ENCODE measurements at places on chromosomes 5 and 9. TPM values are rescaled to one million over a fixed set of nuclear protein-coding genes. Genes with fewer than 3 reads are reported as not detected.

The CNOT6 gene
- 14.5 TPM for total RNA-seq

The TRPM6 gene
- total RNA-seq: 0.12 TPM

The ADCY2 gene
- 0.14 TPM for total RNA-seq

The TCF7 gene
- 1.2 TPM for total RNA-seq

The CDC25C gene
- total RNA-seq: not detected

The SNCB gene
- not detected for total RNA-seq

GRCh38 chr9:135045928-135046738 is 41.3 kb upstream of the OLFM1 start:
- no peak overlapping the region for H3K27ac ChIP-seq
- no peaks in the 10 kb centered on the region for H3K36me3 ChIP-seq
- H3K27me3 ChIP-seq: no peaks in the 10 kb centered on the region
- no peak overlapping the region for H3K4me3 ChIP-seq
- no peaks in the 10 kb centered on the region for H3K4me1 ChIP-seq

DNA sequence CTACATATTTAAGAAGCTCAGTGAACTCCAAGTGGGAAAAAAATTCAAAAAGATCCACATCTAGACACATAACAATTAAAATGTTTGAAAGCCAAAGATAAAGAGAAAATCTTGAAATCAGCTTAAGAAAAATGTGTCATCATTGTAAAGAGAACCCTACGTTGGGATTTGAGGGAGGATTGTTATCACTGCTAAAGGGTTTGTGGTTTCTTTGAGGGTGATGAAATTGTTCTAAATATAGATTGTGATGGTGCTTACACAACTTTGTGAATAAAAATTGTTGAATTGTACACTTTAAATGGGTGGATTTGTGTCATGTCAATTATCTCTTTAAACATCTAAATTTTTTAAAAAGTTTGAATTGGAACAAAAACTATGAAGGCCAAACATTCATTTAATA is 92.2 kb upstream of the ADAMTS19 start:
- H3K27ac ChIP-seq: no peak overlapping the region
- no peak for DNase-seq
- H3K27me3 ChIP-seq: no peaks in the 10 kb centered on the region
- H3K4me1 ChIP-seq: no peaks in the 10 kb centered on the region
- H3K4me3 ChIP-seq: no peak overlapping the region

DNA sequence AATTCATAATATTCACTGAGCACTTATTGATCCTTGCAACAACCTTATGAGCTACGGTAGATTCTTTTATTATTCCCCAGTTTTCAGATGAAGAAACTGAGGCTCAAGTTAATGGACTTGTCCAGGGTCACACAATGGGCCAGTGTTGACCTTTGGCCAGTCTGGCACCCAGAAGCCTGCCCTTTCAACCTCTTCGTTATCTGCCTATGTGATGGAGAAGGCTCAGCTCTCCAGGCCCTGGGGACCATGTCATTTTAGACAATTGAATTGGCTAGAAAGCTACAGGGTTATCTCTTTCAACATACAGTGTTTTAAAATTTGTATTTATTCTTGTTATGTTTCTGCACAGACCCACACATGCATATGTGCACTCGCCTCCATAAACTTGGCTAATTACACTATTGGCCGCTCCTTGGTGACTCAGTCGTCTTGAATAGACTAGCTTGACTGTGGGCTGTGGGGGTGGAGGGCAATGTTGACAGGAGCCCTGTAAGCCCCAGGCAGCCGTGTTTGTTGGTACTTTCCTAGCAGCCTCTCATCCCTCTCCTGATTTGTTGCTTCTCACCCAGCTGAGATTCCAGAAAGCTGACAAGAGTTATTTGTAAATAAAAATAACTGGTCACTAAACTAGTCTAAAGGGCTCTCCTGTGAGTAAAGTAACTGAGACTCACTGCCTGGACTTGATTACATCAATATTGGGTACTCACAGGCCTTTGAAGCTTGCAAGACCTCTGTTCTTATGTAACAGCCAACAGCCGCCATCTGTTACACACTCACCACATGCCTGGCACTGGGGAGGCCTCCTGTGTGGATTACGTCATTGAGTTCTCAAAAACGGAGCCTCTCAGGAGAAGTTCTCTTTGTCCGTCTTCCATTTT is 8.5 kb upstream of the ANGPTL2 start:
- peak; percentile 67 for DNase-seq
- H3K4me3 ChIP-seq: no peak overlapping the region
- peaks cover 25% of the 10 kb centered on the region for H3K4me1 ChIP-seq
- H3K27me3 ChIP-seq: no peaks in the 10 kb centered on the region
- H3K36me3 ChIP-seq: no peaks in the 10 kb centered on the region

- no peaks in the 10 kb centered on the region for H3K27me3 ChIP-seq
- no peaks in the 10 kb centered on the region for H3K36me3 ChIP-seq
- H3K4me3 ChIP-seq: no peak overlapping the region
- H3K4me1 ChIP-seq: peaks cover 6% of the 10 kb centered on the region
- H3K27ac ChIP-seq: no peak overlapping the region
- no peak for DNase-seq
Measured at GRCh38 chr5:150457121-150457520, 7.6 kb upstream of the RPS14 start.

GRCh38 chr5:149633476-149634350 is 52.4 kb downstream of the ARHGEF37 start:
- peaks cover 16% of the 10 kb centered on the region for H3K4me1 ChIP-seq
- no peak overlapping the region for H3K4me3 ChIP-seq
- no peaks in the 10 kb centered on the region for H3K27me3 ChIP-seq

GRCh38 chr5:155303120-155303519 is 289.6 kb downstream of the KIF4B start:
- no peaks in the 10 kb centered on the region for H3K36me3 ChIP-seq
- no peak for DNase-seq
- H3K4me1 ChIP-seq: peaks cover 13% of the 10 kb centered on the region
- H3K27me3 ChIP-seq: no peaks in the 10 kb centered on the region

DNA sequence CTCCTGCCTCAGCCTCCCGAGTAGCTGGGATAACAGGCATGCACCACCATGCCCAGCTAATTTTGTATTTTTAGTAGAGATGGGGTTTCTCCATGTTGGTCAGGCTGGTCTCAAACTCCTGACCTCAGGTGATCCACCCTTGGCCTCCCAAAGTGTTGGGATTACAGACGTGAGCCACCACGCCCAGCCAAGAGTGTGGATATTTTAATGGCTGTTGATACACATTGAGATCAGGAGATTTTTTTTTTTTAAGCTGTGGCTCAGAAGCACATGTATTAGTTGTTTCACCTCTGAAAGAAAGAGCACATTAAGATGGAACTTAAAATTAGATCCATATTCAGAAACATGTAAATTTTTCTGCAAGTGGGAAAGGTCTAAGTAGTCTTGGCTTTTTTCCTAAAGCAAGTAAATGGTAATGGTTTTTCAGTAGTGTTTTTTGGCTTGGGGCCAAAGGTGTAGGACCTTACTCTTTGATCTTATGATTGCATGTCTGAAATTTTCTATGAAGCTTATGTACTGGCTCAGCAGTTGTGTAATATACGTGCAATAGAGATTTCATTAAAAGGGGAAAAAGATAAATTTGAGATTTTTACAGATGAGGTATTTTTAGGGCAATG is 9.9 kb downstream of the RBM27 start:
- no peaks in the 10 kb centered on the region for H3K27me3 ChIP-seq
- H3K36me3 ChIP-seq: no peaks in the 10 kb centered on the region
- no peak overlapping the region for H3K4me3 ChIP-seq
- H3K27ac ChIP-seq: no peak overlapping the region
- DNase-seq: no peak

GRCh38 chr5:175655411-175655810 is 2.5 kb upstream of the HRH2 start:
- H3K4me1 ChIP-seq: peaks cover 12% of the 10 kb centered on the region
- H3K4me3 ChIP-seq: no peak overlapping the region
- no peak overlapping the region for H3K27ac ChIP-seq
- H3K27me3 ChIP-seq: no peaks in the 10 kb centered on the region
- no peaks in the 10 kb centered on the region for H3K36me3 ChIP-seq

- no peaks in the 10 kb centered on the region for H3K36me3 ChIP-seq
- no peak overlapping the region for H3K27ac ChIP-seq
- no peak for DNase-seq
- no peaks in the 10 kb centered on the region for H3K4me1 ChIP-seq
- peaks cover 29% of the 10 kb centered on the region for H3K27me3 ChIP-seq
Measured at GRCh38 chr9:126061575-126061974, 265.1 kb upstream of the MVB12B start.

DNA sequence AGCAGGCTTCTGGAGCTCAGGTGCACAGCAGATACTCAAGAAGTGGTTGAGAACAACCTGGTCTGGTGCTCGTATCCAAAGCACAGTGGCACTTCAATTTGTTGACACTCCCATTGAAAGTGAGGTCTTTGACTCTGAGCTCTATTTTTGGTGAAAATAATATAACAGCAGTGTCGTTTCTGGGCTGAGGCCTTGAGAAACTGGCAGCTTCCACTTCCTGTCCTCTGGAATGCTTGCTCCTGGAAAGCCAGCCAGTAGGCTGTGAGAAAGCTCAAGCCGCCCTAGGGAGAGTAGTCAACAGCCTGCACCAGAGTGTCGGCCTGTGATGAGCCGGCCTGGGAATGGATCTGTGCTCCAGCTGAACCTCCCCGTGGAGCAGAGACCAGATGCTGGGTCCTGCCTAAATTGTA is 6.8 kb upstream of the SUSD3 start:
- H3K27ac ChIP-seq: peak overlapping the region; percentile 9
- no peak overlapping the region for H3K4me3 ChIP-seq
- no peak for DNase-seq
- no peaks in the 10 kb centered on the region for H3K27me3 ChIP-seq
- no peaks in the 10 kb centered on the region for H3K36me3 ChIP-seq

DNA sequence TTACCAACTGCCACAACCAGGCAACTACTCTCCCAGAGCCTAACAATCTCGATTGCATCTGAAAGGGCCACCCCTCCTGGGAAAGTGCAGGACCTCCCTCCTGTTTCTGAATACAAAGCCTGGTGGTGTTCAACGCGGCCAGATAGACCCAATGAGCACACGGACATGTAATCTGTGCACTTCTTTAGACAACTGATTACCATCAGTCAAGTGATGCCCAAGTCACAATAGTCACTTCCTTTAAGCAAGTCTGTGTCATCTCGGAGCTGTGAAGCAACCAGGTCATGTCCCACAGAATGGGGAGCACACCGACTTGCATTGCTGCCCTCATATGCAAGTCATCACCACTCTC is 739 bp downstream of the C9orf72 start:
- no peak for DNase-seq
- H3K27ac ChIP-seq: peak overlapping the region; percentile 76
- no peaks in the 10 kb centered on the region for H3K36me3 ChIP-seq
- H3K27me3 ChIP-seq: no peaks in the 10 kb centered on the region
- peak overlapping the region; percentile 92 for H3K4me3 ChIP-seq
